ENCODE measurements at places on chromosomes 3 and 15.

- DNase-seq = peak; percentile 70
Observed at GRCh38 chr15:65829130-65829764, 37.2 kb upstream of the DENND4A start.

GRCh38 chr3:87004883-87005282, 13.9 kb upstream of the VGLL3 start:
- DNase-seq = no peak

DNA sequence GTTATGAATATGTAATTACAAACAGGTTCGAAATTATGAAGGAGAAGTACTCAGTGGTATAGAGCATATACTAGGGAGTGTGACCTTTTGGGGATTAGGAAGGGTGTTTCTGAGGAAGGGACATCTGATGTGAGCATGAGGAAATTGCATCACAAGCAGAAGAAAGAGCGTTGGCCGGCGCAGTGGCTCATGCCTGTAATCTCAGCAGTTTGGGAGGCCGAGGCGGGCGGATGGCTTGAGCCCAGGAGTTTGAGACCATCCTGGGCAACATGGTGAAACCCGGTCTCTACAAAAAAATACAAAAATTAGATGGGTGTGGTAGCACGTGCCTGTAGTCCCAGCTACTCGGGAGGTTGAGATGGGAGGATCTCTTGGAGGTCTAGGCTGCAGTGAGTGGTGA, 6.9 kb downstream of the CMTM7 start:
- DNase-seq = no peak

GRCh38 chr3:71657831-71658530, 67.2 kb downstream of the EIF4E3 start:
- DNase-seq = no peak

DNA sequence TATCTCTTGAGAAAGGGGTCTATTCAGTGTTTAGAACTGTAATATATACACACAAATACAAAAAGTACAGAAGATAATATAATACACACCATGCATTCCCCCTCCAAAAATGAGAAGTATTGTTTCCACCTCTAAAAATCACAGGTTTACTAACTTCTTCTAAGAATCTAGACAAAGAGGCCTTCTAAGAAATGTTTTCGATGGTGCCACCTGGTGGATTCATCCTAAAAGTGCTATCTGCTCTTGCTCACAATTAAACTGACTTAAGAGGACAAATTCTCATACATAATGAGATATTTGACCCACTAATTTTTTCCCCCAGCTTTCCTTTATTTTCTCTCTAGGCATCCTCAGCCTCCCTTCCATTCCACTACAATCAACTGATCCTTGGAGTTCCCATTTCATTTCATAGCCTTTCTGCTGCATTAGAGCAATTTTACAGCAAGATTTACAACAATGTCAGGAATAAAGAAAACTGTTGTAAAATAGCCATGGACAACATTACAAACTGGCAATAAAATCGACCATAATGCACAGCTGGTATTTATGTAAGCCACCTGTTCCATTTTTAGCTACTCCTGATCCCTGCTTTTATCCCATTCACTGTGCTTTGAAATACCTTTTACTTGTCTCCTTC, 124.6 kb downstream of the ARRDC4 start:
- peak; percentile 70 for DNase-seq

GRCh38 chr3:107345822-107346405, 31.3 kb upstream of the CCDC54 start:
- DNase-seq = no peak

DNA sequence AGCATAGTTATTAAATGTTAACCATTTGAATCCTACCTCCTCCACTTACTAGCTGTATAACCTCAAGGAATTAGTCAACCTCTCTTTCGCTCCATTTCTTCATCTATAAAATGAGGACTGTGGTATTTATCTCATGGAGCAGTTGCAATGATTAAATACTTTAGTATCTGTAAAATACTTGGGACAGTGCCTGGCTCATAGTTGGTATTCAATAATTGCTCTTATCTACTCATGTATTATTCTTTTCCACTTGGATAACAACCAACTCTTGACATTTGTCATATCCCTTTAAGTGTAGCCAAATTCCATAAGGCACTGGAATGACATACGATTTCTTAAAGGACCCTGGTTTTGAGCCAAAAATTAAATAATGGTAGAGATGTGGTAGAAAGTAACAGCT, 72.0 kb downstream of the FSIP1 start:
- DNase-seq = no peak

DNA sequence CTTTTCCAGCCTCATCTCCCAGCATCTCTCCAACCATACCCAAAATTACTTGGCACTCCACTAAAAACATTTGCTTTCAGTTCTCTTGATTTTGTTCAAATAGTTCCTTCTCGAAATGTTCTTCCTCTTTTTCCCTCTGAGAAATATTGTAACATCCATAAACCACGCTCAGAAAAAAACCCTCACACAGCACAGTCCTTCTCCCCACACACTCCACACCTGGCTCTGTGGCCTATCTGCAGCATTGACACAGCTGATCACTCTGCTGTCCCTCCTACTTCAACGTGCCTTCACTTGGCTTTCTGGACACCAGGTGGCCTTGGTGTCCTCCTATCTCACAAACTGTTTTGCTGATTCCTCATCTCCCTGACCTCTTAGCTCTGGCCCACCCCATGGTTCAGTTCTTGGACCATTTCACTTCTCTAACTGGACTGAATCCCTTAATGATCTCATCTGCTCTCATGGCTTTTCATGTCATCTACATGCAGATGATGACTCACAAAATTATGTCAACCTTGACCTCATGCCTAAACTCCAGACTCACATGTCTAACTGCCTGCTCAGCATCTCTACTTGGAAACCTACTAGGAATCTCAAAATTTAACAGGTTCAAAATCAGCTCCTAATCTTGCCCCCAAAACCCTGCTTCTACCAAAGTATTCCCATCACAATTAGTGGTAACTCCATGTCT, 93.3 kb downstream of the TRIM42 start:
- DNase-seq = peak; percentile 85

- DNase-seq = no peak
Observed at GRCh38 chr15:80404057-80404760, at the start of gene ARNT2. Gene ARNT2 (plus strand): TSS chr15:80404382. CDS start chr15:80404516, 134 bp downstream.

DNA sequence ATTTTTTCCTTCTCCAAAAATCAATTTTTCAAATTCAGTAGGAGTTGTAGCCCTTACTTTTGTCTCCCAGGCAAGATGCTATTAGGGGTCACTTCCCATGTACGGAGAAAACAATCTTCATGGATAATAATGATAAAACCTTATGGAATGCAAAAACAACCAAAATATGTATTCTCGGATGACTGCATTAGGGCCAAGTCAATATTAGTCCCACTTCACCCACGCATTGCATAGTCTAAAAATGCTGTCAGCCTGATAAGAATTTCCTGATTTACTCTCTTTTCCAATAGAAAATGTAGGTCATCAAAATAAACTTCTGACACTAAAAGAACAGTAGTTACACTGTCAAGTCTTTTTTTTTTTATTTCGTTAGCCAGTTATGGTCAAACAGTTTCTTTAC, 2.7 kb downstream of the VGLL3 start:
- no peak for DNase-seq

DNA sequence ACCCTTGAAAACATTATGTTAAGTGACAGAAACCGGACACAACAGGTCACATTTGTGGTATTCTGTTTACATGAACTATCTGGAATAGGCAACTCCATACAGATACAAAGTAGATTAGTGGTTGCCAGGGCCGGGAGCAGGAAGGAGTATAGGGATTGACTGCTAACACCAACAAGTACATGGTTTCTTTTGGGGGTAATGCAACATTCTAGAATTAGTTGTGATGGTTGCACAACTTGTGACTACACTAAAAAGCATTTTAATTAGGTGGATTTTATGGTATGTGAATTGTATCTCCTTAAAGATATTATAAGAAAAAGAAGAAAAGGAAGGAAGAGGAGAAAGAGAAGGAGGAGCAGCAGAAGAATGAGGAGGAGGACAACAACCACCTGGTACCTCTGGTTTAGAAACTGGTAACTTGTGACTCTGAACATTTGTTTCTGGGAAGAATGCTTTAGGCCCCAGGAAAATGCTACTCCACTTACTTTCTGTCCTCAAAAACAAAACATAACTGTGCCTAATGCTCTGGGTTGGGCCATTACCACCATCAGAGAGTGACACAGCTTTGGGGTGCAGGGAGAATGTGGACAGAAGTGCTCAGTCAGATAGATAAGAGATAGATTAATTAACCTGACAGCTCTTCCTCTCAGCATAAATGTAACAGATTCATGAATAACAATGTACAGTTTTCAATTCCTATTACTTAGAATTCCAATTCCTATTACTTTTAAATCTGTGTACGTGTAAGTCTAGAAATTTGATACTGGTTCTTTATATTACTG, 20.3 kb downstream of the SETMAR start:
- DNase-seq = no peak

- no peak for DNase-seq
Observed at GRCh38 chr3:15982667-15983196, 185.0 kb upstream of the ANKRD28 start.

- no peak for DNase-seq
Observed at GRCh38 chr3:170717410-170718402, 131.8 kb upstream of the SLC7A14 start.

DNA sequence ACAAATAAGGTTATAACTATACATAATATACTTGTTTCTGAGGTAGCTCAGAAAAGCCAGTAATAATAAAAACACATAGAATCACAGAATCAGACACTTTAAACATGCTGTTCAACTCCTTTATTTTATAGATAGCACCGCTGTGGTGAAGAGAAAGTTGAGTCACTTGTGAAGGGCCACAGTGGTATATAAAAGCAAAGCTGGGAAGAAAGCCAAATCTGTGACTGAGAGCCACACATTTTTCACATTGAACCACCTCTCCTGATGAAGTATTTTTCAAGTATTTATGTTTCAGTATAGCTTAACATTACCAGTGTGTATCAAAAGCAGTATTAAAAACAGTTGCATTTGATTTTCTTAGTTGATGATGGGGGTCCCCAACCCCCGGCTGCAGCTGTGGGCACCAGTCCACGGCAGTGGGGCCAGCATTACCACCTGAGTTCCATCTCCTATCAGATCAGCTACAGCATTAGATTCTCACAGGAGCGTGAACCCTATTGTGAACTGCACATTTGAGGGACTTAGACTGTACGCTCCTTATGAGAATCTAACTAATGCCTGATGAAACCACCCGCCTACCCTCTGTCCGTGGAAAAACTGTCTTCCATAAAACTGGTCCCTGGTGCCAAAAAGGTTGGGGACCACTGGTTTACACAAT, 46.2 kb downstream of the TBL1XR1 start:
- DNase-seq = peak; percentile 83

GRCh38 chr15:61893146-61893545, 167.1 kb downstream of the VPS13C start:
- DNase-seq = no peak

- no peak for DNase-seq
Observed at GRCh38 chr3:47001731-47002170, 22.3 kb downstream of the NBEAL2 start.

DNA sequence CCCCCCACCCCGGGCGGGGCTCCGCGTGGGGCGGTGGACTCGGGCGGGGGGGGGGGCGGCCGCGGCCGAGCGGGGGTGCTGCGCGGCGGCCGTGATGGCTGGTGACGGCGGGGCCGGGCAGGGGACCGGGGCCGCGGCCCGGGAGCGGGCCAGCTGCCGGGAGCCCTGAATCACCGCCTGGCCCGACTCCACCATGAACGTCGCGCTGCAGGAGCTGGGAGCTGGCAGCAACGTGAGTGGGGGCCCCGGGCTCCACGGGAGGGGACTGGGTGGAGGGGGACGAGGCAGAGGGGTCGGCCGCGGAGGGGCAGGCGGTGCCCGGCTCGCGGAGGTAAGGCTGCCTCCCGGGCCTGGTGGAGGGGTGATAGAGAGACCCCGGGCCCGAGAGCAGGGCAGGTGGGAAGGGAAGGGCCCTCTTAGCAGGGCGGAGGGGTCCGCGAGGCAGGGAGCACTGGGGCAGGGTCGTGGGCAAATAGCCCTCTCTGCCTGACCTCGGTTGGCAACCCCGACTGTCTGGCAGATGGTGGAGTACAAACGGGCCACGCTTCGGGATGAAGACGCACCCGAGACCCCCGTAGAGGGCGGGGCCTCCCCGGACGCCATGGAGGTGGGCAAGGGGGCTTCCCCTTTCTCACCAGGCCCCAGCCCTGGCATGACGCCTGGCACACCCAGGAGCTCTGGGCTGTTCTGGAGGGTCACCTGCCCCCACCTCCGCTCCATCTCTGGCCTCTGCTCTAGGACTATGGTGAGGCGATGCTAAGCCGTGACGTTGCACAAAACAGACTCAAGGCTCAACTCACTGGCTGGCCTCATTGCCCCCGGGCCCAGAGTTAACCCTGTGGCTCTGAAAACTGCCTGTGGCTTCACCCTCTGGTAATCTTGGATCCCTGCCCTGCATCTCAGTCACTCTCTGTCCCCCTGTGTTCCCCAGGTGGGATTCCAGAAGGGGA, at the start of gene ECE2:
ECE2 (plus strand) TSS at position 62 of the 950 bp plus-strand sequence; CDS start at position 194, 132 bp downstream.
- no peak for DNase-seq

DNA sequence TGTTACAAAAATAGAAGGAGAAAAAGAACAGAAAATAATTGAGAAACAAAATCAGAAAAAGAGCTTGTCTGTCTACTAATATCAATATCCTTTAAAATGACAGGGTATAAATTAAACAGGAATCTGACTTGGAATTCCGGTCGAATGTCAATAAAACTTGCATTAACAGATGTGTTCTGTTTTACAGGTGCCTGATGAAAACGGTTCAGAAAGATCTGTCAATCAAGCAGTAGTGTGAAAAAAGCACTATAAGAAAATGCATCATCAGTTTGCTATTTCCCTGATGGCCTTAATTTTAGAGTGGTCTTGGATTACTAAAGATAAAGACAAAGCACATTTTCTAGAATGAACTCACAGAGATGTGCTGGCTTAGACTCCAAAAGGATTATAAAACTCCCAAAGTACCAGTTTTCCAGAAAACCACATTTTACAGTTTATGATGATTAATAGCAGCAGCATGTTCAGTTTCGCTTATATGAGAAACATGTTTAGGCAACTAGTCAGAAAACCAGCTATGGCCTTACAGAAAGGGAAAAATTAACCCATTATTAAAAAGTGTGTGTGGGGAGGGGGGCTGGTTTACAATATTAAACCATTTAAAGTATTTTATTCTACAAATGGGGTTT, 8.2 kb upstream of the C3orf38 start:
- DNase-seq = no peak

GRCh38 chr3:64533617-64534317, 154.0 kb downstream of the ADAMTS9 start:
- DNase-seq = peak; percentile 67

DNA sequence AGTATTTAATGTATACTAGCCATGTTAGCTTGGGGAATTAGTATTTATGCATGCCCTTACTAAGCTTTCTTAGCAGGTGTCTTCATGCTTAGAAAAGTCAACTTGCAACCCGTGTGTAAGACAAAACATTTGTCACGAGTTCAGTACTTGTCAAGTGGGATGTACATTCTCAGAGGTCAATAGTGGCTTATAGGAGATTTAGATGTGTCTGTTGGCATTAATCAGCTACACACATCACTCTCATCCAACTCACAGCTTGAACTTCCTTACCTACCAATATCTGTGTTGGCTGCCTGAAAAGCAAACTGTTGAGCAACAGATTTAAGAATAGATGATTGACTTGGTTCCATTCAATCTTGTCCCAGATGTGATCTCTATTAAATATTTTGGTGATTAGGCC, 109.5 kb downstream of the ROBO2 start:
- no peak for DNase-seq

GRCh38 chr3:187935623-187936156, 190.4 kb upstream of the BCL6 start:
- DNase-seq = peak; percentile 59
